Aorta (tissue), 5 donors: ENCODE measurements at places on chromosomes 13 and 19.

GRCh38 chr13:91785431-91786119, 387.2 kb downstream of the GPC5 start:
- DNase-seq = no peak

DNA sequence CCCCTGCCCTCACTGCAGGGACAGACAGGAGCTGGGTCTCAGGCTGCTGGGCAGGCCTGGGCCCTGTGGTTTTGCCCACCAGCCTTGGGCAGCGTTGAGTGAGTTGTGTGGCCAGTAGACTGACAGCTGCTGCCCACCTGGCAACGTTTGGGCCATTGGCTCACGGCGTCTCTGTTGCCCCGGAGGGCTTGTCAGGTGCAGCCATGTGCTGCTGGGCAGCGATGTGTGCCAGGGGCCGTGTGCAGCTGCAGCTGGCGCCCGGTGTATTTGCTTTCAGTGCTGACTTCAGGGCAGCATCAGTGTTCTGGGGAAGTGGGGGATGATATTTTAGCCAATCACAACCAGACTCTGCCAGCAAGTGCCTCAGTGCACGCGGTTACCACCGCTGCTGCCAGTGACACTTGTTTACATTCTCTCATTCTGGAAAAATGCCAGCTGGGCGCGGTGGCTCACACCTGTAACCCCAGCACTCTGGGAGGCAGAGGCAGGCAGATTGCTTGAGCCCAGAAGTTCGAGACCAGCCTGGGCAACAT, 10.6 kb downstream of the FZR1 start:
- DNase-seq = no peak

DNA sequence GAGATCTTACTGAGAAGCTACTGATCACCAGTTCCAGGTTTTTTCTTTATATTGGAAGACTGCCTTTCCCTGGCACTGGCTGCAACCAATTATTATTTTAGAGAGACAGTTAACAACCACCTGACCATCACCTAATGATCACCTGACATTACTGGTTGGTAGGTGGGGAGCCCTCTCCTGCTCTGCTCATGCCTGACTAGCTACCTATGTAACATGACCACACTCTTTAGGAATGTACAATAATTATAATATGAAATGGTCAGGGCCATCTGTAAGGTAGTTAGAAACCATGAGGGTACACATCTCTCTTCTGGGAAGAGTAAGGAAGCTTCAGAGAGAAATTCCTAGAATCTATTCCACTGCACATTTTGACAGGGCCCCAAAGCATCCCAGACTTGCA, 59.0 kb upstream of the SCEL start:
- no peak for DNase-seq

- DNase-seq = no peak
Measured at GRCh38 chr13:94327318-94327717, 152.2 kb downstream of the DCT start.

- DNase-seq = no peak
Measured at GRCh38 chr13:90792335-90792734, 555.2 kb upstream of the MIR17HG start.
